ENCODE measurements at places on chromosomes 7 and 10.

DNA sequence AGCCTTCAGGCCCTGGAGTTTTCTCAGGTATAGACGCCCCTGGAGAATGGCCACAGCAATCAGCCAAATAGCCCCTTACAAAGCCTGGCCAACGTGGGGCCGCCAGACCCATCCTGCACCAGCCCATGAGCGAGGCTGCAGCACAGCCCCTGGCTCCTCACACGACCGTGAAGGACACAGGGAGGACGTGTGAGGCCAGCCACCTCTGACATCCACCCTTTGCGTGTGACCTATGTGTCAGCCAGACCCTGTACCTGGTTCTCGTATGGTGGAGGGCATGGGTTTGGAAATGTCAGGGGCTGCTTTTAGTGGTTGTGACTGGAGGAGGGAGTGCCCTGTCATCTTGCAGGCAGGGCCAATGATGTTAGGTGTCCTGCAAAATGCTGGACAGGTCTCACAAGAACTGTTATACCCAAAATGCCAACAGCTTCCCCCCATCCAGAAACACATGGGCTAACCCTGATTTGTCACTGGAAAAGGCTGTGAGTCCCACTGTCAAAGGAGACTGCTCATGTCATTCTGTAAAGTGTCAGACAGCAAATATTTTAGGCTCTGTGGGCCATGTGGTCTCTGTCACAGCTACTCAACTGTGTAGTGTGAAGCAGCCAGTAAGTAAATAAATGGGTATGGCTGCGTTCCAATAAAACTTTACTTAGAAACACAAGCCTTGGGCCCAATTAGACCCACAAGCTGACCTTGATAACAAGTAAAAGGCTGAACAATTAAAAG lies 30.0 kb downstream of the NOD1 start:
- no peak for DNase-seq

- DNase-seq: no peak
These were observed 189.1 kb downstream of the LRRTM3 start for GRCh38 chr10:67114945-67115344.

GRCh38 chr7:133458688-133459087 lies 205.8 kb downstream of the EXOC4 start:
- DNase-seq: no peak

- no peak for DNase-seq
These were observed 399.2 kb downstream of the SORCS1 start for GRCh38 chr10:106765241-106765754.

DNA sequence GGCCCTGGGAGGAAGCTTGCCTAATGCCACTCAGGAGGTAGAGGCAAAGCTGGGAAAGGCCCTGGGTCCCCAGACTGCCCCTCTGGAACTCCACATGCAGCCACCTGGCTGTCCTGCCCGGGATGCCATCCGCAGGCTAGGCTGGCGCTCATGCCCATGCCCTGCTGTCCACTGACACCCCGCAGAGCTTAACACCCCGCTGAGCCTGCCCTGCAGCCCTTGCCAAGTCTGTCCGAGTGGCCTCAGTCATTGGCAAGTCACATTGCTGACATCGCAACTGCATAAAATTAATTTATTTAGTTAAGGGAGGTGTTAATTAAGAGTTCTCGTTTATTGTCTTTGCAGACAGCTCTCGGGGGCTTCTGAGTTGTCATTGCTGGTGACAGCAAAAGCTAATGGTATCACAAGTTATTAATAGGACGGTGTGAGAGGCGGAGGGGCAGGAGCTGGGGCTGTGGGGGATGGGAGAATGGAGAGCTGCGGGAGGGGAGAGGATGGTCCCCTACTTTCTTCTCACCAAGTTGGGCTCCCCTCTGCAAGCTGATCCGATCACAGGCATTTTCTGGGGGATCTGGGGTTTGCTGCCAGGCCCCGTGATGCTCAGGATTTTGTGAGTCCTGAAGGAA lies 55.6 kb upstream of the PCBD1 start:
- no peak for DNase-seq

- DNase-seq: no peak
These were observed 313.9 kb downstream of the BMPER start for GRCh38 chr7:34219153-34219718.

DNA sequence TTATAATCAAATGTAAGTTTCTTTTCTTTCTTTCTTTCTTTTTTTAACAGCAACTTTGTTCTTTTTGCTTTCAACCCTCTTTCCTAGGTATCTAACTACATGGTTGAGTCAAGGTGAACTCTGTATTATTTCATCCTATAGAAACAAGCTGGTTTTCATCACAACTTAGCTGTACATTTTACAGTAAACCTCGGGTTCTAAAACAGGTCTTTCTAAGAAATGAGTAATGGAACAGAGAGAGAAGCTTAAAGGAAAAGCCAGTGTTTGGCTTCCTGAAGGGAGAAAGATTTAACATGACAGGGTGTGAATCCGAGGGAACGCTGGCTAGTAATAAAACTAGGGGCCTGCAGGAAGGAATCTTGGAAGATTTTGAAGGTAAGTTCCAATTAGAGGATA lies 143.4 kb upstream of the ITGB1 start:
- no peak for DNase-seq

DNA sequence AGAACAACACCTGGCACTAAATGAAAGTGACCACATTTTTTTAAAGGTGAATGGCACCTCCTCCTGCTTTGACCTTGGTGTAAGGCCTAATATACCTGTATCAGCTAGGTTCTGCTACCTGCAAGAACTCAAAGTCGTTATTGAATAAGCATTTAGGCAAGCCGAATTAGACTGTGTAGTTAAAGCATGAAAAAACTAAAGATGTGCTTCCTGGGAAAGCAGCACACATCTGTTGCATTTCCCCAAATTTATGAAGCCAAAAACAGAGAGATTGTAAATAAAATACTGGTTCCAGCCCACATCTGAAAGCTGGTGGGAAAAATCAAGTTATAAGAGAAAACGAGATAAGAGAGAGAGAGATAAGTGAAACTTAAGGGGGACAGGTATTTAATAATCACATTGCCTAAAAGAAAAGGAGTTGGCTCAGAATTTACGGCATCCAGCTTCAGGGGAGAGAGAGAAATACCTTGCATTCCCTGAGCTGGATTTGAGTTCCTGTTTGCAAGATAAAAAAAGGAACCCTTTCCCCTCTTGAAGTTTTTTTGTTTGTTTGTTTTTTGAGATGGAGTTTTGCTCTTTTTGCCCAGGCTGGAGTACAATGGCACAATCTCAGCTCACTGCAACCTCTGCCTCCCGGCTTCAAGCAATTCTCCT lies 1.8 kb upstream of the XPNPEP1 start:
- no peak for DNase-seq

GRCh38 chr7:38291117-38291647 lies 17.7 kb upstream of the TARP start:
- no peak for DNase-seq

DNA sequence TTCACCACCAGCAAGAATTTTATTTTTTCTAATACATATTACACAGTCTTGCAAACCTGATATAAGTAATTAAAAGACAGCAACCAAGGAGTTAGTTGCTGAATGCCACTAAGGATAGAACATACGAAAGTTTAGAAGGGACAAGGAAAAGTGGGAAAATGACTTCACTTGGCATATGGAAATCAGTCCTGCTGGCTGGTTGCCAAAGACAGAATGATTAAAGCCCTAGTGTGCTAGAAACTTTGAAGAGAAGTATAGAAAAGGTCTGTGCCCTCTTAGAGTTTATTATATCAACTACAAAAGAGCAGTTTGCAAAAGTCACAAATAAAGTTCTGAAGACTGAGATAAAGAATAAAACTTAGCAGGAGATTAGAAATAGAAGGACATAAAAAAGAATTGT lies 5.8 kb upstream of the YAE1 start:
- no peak for DNase-seq

- DNase-seq: no peak
These were observed 91.6 kb upstream of the ODAD2 start for GRCh38 chr10:28090506-28090905.

- DNase-seq: no peak
These were observed 233.1 kb upstream of the CSTF2T start for GRCh38 chr10:51932530-51932929.

- DNase-seq: no peak
These were observed 22.0 kb downstream of the KLF6 start for GRCh38 chr10:3763035-3763456.

GRCh38 chr7:155598810-155599210 lies 45.7 kb upstream of the RBM33 start:
- DNase-seq: peak; percentile 94

DNA sequence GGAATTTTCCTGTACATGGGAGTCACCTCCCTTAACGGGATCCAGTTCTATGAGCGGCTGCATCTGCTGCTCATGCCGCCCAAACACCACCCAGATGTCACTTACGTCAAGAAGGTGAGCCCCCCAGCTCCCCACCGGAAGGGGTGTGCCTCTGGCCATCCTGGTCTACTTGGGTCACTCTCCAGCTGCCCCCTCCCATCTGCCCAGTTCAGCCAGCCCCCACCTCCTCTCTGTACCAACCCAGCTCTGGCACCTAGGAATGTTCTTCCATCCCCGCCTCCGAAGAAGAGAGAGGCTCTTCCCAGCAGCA lies 5.0 kb downstream of the FASTK start:
- no peak for DNase-seq

GRCh38 chr7:26841003-26841739 lies 23.2 kb downstream of the SKAP2 start:
- no peak for DNase-seq

DNA sequence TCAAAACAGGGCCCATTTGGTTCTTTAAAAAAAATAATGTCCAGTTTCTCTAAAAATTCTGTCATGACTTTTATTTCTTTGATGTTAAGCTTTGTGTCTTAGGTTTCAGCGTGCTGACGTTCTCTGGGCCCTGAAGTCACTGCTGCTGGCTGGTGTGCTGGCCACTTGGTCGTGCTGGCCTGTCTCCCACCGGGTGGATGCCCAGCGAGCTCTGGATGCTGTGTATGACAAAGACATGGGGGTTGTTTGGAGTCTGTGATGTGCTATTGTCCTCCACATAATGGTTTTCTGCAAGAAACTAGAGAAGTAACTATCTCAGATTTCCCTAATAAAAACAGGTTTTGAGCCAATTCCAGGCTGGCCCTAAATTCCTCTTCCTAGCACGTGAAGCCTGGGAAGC lies 9.5 kb upstream of the IDI2 start:
- DNase-seq: no peak

GRCh38 chr10:108410236-108410635 lies 1245.7 kb upstream of the SORCS1 start:
- DNase-seq: no peak

DNA sequence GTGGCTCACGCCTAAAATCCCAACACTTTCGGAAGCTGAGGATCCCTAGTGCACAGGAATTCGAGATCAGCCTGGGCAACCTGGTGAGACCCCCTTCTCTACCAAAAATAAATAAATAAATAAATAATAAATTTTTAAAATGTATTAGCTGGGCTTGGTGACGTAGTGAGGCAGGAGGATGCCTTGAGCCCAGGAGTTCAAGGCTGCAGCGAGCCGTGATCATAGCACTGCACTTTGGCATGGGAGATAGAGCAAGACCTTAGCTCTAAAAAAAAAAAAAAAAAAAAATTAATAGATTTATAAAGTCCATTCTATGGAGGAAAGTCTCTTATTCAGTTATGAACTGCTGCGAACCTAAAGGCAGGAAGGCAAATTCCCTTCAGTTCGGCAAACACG lies 1.1 kb upstream of the PTPN12 start:
- DNase-seq: no peak
